Activated T-cell treated with anti-CD3 and anti-CD28 coated beads, Interleukin-2, amount 50 U/mL, for 48 hours (primary cell): ENCODE measurements at places on chromosomes 12 and 14.

- DNase-seq: no peak
Observed at GRCh38 chr12:131196220-131196619, 242.5 kb downstream of the ADGRD1 start.

DNA sequence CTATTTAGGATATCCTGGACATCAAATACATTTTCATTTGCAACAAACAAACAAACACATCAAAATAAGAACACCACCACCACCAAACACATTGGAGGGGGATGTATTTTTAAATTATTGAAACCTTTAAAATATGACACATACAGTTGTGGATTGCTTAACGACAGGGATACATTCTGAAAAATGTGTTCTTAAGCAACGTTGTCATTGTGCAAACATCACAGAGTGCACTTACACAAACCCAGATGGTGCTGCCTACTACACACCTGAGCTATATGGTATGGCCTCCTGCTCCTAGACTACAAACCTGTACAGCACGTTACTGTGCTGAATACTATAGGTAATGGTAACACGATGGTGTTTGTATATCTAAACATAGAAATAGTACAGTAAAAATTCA is 19.4 kb downstream of the PYGL start:
- no peak for DNase-seq

GRCh38 chr12:105948331-105948730 is 190.4 kb downstream of the NUAK1 start:
- no peak for DNase-seq

GRCh38 chr12:99722690-99723486 is 75.3 kb downstream of the GARIN6 start:
- no peak for DNase-seq

GRCh38 chr14:32934073-32934880 is 4.4 kb upstream of the NPAS3 start:
- no peak for DNase-seq

- no peak for DNase-seq
Observed at GRCh38 chr14:100594625-100594951, 7.4 kb upstream of the BEGAIN start.

DNA sequence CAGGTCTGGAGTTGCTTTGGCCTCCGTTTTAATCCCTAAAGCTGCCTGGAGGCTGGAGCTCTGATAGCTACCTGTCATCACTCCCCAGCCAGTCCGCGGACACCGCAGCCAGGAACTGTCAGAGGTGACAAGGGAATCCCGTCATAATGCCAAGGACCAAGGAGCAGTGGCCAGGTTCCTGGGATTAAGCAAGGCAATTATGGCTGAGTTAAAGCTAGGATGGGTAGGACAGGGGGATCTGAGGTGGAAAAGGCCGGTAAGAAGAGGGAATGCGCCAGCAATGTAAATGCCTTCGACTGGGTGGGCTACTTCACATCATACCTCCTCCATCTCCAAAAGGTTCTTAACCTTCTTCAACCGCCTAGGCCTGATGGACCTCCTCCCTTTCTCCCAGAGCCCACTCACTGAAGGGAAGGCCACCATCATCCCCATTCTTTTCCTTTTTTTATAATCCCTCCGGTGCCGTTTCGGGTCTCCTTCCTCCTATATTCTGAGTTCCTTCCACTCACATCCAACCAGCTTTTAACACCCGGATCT is 1.9 kb downstream of the PPP1R3E start:
- DNase-seq: peak; percentile 46

GRCh38 chr14:73272393-73272792 is 35.1 kb downstream of the PAPLN start:
- no peak for DNase-seq

GRCh38 chr12:127810041-127810440 is 456.9 kb upstream of the TMEM132C start:
- no peak for DNase-seq

DNA sequence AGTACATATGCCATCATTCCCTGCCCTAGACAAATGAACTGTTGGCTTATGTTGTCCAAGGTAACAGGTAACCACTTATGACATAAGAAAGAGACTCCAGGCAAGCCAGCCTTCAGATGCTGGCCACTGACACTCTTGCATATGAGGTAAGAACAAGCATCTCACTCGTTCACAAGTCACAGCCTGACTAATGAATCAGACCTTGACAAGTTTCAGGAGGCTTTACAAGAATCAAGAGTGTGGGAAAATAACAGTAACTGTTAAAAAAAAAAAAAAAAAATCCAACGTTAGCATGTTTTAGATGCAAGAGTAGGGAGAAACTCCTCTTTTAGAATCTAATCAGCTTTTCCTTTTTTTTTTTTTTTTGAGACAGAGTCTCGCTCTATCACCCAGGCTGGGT is 40.7 kb downstream of the ZFYVE1 start:
- DNase-seq: no peak

DNA sequence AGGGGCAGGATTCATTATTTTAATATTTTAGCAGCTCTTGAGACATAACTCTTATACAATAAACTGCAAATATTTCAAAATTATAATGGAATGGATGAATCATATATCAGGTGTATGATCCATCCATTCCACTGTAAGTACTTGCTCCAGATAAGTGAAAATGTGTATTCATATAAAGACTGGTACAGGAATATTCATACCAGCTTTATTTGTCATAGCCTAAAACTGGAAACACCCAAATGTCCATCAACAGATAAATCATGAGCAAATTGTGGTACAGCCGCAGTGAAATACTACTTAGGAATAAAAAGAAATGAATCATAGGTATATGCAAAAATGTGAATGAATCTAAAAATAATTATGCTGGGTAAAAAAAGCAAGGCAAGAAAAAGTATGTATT is 263.6 kb upstream of the SYT10 start:
- DNase-seq: no peak

DNA sequence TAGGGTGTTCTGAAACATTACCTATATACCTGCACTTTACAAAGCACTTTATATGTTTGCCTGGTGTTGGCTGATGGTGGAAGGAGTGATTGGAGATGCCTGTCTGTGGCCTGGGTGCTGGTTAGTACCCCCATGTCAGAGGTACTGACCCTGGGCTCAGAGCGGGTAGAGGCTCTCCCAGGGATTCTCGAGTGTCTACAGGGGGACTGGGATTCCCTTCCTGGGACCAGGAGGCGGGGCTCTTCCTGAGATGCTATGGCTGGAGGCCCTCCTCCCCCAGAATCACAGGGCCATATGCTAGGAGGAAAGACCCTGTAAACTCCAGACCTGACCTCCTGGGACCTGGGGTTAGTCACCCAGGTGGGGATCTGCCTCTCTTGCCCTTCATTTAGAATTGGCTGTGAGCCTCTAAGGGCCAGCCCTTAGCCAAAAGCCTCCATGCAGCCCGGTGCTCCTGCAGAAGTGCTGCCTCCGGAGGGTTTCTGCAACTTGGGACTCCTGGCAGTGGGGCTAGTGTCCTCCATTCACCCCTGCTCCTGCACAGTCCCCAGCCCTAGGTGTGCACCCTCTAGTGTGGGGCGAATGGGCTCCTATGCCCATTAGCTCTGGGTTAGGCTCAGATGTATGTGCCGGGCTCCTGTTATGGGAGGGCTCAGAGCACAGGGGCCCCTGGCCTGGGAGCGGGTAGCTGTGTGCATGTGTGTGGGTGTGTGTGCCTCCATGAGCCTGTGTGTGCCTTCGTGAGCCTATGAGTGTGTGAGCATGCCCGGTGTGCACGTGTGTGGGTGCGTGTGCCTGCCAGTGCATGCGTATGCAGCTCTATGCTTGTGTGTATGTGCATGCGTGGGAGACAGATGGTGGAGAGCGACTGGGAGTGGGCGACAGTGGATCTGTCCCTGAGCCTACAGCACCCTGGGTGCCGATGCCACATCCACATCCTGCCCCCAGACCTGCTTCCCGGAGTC is 36.6 kb downstream of the RTL1 start:
- no peak for DNase-seq

GRCh38 chr14:85695300-85695699 is 165.4 kb downstream of the FLRT2 start:
- DNase-seq: no peak

DNA sequence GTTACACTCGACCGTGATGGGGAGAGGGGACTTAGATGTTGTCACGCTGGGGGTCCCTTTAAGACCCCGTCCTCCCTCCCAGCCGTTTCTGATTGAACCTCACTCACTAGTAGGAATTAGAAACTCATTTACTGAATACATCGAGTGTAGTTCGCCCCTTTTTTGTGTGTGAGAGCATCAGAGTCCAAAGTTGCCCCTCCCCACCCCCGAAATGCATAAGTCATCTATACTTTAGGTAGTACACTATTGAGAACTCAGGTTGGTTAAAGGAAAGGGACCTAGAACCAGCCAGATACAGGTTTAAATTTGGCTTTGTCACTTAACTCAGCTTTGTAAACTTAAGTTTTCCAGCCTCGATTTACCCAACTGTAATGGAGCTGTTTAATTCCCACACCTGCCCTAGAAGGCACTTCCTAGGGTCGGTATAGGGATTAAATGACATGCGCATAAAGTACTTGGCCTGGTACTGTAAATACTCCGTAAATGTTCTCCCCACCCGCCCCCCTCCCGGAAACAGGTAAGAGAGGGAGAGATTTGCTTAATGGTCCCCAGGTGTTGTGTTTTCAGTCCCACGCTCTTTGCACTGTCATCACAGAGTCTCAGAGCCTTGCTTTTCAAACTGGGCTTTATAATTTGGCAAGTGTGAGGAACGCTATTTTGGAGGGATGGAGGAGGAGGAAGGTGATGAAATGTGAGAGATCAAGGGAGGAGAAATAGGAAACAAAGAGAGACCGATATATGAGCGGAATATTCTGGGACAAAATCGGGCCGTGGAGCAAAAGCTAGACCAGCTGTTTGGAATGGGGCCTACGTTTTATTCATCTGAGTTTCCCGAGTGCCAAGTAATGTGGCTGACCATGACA is 897 bp downstream of the SUDS3 start:
- DNase-seq: peak; percentile 27

GRCh38 chr12:16297521-16297920 is 20.0 kb upstream of the SLC15A5 start:
- no peak for DNase-seq

DNA sequence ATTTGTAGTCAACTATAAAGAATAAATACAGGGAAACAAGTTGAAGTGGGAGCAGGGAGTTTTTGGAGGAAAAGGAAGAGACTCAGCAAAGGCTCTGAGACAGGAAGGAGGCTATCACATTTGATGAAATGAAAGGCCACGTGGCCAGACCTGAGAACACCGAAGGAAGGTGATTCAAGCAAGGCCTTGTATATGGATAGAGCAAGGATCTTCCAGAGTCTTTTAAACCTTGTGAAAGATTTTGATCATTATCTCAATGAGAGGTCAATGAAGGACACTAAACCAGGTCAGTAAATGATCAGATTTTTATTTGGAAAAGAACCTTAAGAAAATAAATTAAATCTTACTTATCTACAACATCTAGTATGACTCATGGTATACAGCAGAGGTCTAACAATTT is 523.5 kb downstream of the SLC16A7 start:
- DNase-seq: no peak

- DNase-seq: peak; percentile 86
Observed at GRCh38 chr14:104094709-104095425, 9.4 kb downstream of the ASPG start.

- DNase-seq: no peak
Observed at GRCh38 chr14:93012506-93012905, 89.6 kb downstream of the CHGA start.

- no peak for DNase-seq
Observed at GRCh38 chr12:125069616-125070015, 4.4 kb downstream of the AACS start.

GRCh38 chr12:100651694-100652093 is 78.2 kb downstream of the GAS2L3 start:
- no peak for DNase-seq

GRCh38 chr14:104333646-104334423 is 195.4 kb downstream of the KIF26A start:
- no peak for DNase-seq

GRCh38 chr12:111448266-111448830 is 42.6 kb downstream of the SH2B3 start:
- DNase-seq: no peak
